Sigmoid colon (tissue), 7 donors: ENCODE measurements at places on chromosomes 1 and 21. TPM values are rescaled to one million over a fixed set of nuclear protein-coding genes. Genes with fewer than 3 reads are reported as not detected.

- no peaks in the 10 kb centered on the region for H3K27me3 ChIP-seq
- no peaks in the 10 kb centered on the region for H3K36me3 ChIP-seq
- H3K4me3 ChIP-seq, result no peak overlapping the region
- DNase-seq, result no peak
Observed at GRCh38 chr1:56774067-56774609, 45.1 kb downstream of the FYB2 start.

DNA sequence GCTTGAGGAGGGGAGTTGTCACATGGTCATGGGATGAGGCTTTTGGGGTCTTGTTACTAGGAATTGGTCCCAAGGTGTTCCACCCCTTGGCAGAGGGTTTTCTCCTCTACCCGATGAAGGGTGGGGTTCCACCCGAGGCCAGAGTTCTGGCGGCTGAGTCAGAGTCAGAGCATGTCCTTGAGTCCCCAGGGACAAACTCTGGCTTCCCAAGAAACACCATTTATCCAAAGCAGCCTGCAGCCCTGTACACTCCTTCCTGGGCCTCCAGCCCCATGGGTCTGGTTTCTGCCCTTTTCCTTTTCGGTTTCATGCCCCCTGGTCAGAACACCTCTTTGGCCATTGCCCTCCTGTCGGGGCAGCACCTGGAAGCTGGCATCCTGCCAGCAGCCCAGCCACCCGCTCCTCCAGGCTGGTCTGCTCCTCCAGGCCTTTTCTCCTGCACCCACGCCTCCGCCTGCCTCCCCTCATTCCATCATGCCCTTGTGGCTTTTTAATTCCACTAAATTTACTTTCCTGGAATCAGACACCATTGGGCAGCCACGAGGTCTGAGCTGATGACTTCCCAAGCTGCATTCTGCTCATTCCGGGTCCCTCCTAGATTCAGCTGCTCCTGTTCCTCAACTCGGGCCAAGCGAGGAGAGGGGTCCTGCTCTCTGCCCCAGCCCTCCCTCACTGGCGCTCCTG lies 301.7 kb upstream of the VAMP3 start:
- H3K27me3 ChIP-seq, result no peaks in the 10 kb centered on the region
- no peaks in the 10 kb centered on the region for H3K36me3 ChIP-seq
- H3K4me3 ChIP-seq, result no peak overlapping the region

GRCh38 chr1:231517076-231517475 lies 11.4 kb upstream of the TSNAX start:
- no peak overlapping the region for H3K27ac ChIP-seq
- no peaks in the 10 kb centered on the region for H3K27me3 ChIP-seq
- H3K4me1 ChIP-seq, result no peaks in the 10 kb centered on the region
- no peak for DNase-seq
- no peaks in the 10 kb centered on the region for H3K36me3 ChIP-seq
- H3K4me3 ChIP-seq, result no peak overlapping the region

DNA sequence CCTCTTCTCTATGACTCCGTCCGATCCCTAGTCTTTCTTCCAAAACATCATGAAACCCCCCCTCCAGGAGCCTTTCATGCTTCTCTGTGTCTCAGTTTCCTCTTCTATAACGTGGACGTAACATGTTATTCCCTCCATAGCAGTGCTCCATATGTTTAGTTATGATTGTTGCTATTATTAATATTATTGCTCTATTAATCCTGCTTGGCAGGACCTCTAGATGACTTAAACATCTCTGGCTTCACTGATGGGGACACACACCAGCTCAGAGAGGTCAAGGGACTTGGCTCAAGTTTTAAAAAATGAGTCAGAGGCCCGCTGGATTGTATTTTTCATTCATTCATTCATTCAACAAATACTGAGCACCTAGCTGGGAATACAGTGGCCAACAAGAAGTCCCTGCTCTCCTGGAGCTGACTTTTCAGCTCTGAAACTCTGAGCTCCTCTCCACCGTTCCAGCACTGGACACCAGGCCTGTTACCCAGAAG lies 404 bp upstream of the CPLANE2 start:
- H3K27ac ChIP-seq, result peak overlapping the region; percentile 83
- peak overlapping the region; percentile 68 for H3K4me3 ChIP-seq
- H3K4me1 ChIP-seq, result peaks cover 18% of the 10 kb centered on the region
- no peaks in the 10 kb centered on the region for H3K36me3 ChIP-seq

GRCh38 chr1:245894843-245895242 lies 612.2 kb downstream of the SMYD3 start:
- DNase-seq, result no peak
- no peaks in the 10 kb centered on the region for H3K36me3 ChIP-seq
- H3K4me3 ChIP-seq, result no peak overlapping the region
- H3K27me3 ChIP-seq, result no peaks in the 10 kb centered on the region
- peaks cover 8% of the 10 kb centered on the region for H3K4me1 ChIP-seq

- no peak for DNase-seq
- no peak overlapping the region for H3K27ac ChIP-seq
- no peaks in the 10 kb centered on the region for H3K27me3 ChIP-seq
- no peak overlapping the region for H3K4me3 ChIP-seq
- no peaks in the 10 kb centered on the region for H3K36me3 ChIP-seq
Observed at GRCh38 chr21:15000081-15000480, 64.7 kb downstream of the NRIP1 start.

DNA sequence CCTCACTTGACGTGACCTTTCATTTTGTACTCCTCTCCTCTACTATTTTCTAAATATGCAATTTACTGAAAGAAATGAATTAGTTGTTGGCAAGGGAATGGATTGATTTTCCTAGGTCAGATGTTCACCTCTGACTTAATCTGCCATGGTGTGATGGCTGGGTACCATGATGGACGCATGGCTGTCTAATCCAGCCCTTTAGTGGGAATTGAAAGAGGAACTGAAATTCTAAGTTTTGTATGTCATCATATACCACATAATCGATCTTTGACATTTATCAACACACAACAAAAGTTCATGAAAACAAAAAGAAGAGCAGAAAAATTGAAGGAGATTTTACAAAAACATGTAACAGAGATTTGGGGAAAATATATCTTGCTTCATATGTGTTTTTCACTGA lies 331.3 kb upstream of the SNX7 start:
- DNase-seq, result no peak
- no peak overlapping the region for H3K4me3 ChIP-seq
- H3K36me3 ChIP-seq, result no peaks in the 10 kb centered on the region
- H3K27ac ChIP-seq, result no peak overlapping the region
- H3K27me3 ChIP-seq, result no peaks in the 10 kb centered on the region

DNA sequence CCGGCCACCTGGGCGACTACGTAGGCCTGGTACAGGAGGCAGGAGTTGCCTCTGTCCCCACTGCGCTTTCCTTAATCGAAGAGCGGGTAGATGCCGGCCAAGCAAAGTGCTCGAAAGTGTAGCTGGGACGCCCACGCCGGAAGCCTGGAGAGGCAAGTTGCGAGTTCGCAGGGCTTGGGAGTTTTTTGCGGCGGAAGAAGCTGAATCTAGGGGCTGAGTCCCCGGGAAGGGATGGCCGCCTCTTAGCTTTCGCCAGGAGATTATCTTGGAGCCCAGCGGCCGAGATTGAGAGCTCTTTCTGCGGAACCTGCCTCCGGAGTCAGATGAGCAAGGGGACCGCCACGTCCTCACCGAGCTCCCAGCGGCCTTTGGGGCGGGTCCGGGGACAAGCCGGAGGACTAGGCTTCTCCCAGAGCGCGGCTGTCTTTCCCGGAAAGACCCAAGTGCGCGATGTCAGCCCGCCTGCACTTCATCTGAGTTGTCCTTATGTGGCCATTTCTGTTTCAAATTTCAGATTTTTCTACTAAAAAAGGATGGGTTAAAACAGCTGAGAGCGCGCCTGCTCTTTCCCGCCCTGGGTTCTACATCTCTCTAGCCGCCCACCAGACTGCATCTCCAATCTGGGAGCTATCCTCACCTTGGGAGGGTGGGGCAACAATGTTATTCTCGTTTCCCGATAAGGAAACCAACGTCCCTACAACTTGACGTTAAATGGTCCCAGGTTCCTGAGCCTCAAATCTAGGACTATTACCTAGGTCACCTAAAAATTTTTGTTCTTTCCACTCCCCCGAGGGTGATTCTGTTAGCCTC lies 12.4 kb upstream of the TBX15 start:
- no peak overlapping the region for H3K27ac ChIP-seq
- no peaks in the 10 kb centered on the region for H3K36me3 ChIP-seq
- peaks cover 16% of the 10 kb centered on the region for H3K4me1 ChIP-seq
- peak overlapping the region; percentile 8 for H3K4me3 ChIP-seq

DNA sequence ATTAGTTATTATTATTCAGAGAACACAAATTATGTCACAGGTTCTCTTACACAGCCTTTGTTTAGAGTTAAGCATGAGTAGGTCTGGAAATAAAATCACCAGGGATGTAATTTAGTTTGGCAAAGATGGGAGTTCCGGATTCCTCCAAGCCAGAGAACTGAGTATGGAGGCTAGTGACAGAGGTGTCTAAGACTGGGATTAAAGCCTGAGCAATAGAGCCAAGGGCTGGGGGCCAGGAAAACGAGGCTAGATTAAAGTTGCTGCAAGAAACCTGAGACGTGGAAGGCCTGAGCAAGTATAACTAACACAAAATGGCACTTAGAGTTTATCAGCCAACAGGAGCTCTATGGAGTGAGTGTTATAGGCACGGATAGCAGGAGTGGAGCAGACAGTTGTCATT lies 381.6 kb downstream of the SRGAP2C start:
- no peaks in the 10 kb centered on the region for H3K27me3 ChIP-seq
- no peak overlapping the region for H3K4me3 ChIP-seq
- H3K27ac ChIP-seq, result no peak overlapping the region

DNA sequence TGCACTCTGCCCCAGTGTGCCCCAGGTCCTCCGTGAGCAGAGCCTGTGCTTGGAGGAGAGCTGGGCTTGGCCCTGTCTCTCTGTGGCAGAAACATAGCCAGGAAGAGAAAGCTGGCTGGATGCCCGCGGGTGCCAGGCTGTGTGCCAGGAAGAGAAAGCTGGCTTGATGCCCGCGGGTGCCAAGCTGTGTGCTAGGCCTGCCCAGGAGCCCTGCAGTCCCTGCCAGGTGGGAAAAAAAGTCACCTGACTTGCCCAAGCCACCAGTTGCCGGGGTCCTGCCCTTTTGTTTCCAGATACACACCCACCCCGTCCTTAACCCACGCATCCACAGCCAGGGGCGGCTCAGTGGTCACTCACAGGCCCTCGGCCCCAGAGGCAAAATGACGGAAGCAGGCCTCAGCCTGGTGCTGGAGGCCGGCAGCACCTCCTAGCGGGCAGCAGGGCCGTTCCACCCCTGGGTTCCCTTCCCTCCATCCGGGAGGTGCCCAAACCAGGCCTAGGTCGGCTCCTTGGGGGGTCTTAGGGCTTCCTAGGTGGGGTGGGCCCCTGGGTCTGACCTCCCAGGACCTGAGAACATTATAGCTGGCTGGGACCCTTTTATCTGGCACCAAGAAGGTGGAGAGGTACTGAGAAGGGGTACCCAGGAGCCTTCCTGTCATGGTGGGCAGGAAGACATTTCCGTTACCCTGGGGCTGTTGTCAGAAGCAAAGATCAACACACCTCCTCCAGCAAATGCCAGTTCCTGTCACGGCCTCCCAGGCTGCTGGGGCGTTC lies 9.1 kb downstream of the ITGB2 start:
- DNase-seq, result peak; percentile 88
- no peaks in the 10 kb centered on the region for H3K27me3 ChIP-seq
- no peaks in the 10 kb centered on the region for H3K4me1 ChIP-seq
- H3K36me3 ChIP-seq, result no peaks in the 10 kb centered on the region

- no peak overlapping the region for H3K4me3 ChIP-seq
- DNase-seq, result peak; percentile 20
- no peaks in the 10 kb centered on the region for H3K36me3 ChIP-seq
- H3K4me1 ChIP-seq, result peaks cover 24% of the 10 kb centered on the region
- no peaks in the 10 kb centered on the region for H3K27me3 ChIP-seq
- peak overlapping the region; percentile 93 for H3K27ac ChIP-seq
Observed at GRCh38 chr1:9826616-9827015, 2.9 kb upstream of the CLSTN1 start.

DNA sequence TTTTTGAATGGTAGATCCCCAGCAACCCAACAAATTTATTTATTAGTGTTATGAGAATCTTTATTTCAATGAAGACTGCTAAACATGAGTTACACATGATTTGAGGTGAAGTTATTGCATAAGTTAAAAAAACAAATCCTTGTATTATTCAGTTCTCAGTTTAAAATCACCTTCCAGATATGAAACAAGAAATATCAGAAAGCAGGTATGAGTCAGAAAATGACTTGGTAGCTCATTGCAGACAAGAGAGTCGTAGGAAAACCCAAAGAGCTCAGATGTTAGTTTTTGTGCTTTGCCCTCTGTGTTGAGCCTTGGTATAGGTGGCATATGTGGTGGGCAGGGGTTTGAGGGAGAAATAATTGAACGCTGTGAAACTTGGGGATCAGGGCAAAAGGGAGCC lies 339.4 kb downstream of the BRINP3 start:
- H3K4me1 ChIP-seq, result no peaks in the 10 kb centered on the region
- no peaks in the 10 kb centered on the region for H3K27me3 ChIP-seq
- no peak overlapping the region for H3K4me3 ChIP-seq
- no peaks in the 10 kb centered on the region for H3K36me3 ChIP-seq

DNA sequence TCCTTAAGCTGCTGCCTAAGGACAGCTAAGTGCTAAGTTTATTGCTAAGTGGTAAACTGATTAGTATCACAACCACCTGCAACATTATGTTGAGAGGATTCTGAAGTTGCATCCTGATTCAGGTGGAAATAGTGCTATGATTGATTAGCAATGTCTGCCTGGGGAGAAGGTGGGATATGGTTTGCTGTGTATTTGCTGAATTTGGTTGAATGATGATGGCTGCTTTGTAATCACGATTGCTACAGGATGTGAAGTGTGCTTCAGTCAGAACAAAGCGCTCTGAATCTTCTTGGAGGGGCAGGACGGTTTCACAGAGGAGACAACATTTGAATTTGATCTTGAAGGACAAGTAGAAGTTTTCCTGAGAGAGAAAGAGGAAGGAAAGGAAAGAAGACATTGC lies 226.0 kb downstream of the ST6GALNAC3 start:
- H3K4me1 ChIP-seq, result no peaks in the 10 kb centered on the region
- no peaks in the 10 kb centered on the region for H3K36me3 ChIP-seq
- no peak overlapping the region for H3K4me3 ChIP-seq
- H3K27ac ChIP-seq, result no peak overlapping the region
- no peak for DNase-seq

DNA sequence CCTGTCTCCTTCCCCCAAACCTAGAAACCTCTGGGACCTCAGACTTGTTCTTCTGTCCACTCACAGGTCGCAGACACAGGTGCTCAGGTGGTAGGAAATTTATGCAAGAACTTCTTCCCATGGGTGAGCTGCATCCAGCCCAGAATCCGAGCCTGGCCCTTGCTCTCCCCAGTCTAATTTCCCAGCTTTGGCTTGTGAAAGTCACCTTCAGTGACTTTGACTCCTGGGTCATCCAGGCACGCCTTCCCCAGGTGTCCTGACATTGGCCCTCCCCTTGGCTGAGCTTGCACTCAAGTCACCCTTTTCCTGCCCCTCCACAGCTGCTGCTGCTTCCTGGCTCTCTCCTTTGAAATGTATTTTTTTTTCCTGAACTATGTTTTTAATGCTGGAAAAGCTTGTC lies 6.6 kb downstream of the IPO13 start:
- no peak for DNase-seq
- no peak overlapping the region for H3K27ac ChIP-seq
- no peaks in the 10 kb centered on the region for H3K36me3 ChIP-seq
- no peaks in the 10 kb centered on the region for H3K27me3 ChIP-seq
- peaks cover 9% of the 10 kb centered on the region for H3K4me1 ChIP-seq

- no peak overlapping the region for H3K4me3 ChIP-seq
- no peak overlapping the region for H3K27ac ChIP-seq
- no peak for DNase-seq
- H3K4me1 ChIP-seq, result no peaks in the 10 kb centered on the region
- no peaks in the 10 kb centered on the region for H3K27me3 ChIP-seq
Observed at GRCh38 chr1:206005778-206006180, 2.6 kb upstream of the RAB7B start.

CD160 gene
- not detected for total RNA-seq

TNFSF4 gene
- 1.8 TPM for total RNA-seq

NRDC gene
- total RNA-seq, result 91.4 TPM

KRTAP7-1 gene
- not detected for total RNA-seq

NBPF6 gene
- not detected for total RNA-seq

MROH7 gene
- total RNA-seq, result 20.0 TPM

ARHGEF10L gene
- total RNA-seq, result 44.9 TPM

ALX3 gene
- total RNA-seq, result not detected

COL11A1 gene
- total RNA-seq, result 1.2 TPM

FCRL2 gene
- total RNA-seq, result not detected
